ENCODE measurements at places on chromosomes 6 and 20. TPM values are rescaled to one million over a fixed set of nuclear protein-coding genes. Genes with fewer than 3 reads are reported as not detected.
A peak's percentile ranks its signal among the peaks of the same experiment; 100 is the strongest.

The TAP1 gene
- 79.2 TPM for total RNA-seq

The SEL1L2 gene
- total RNA-seq = not detected

The ENPP5 gene
- total RNA-seq = 1.4 TPM

The SLC17A2 gene
- not detected for total RNA-seq

The CDH26 gene
- 1.2 TPM for total RNA-seq

- DNase-seq = no peak
Observed at GRCh38 chr6:127844529-127844928, 56.3 kb downstream of the THEMIS start.

DNA sequence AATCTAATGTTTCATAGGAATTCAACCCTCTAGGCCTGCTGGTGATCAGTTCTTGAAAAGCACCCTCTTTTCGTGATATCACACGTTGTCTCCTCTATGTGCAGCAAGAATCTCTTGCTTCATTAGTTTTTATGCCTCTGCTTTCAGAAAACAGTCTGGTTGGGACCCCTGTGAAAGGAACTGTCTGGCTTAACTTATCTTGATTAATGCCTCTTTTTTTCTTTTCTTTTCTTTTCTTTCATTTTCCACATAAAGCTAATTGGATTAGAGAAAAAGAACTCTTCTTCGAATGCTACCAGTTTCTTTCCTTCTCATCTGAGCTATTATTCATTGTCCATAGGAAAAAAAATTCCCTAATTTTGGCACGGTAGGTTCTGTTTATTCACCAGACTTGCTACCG, 21.3 kb downstream of the ZNF311 start:
- no peak for DNase-seq

- no peak for DNase-seq
Observed at GRCh38 chr20:30484009-30484748, 773.3 kb upstream of the DEFB115 start.

DNA sequence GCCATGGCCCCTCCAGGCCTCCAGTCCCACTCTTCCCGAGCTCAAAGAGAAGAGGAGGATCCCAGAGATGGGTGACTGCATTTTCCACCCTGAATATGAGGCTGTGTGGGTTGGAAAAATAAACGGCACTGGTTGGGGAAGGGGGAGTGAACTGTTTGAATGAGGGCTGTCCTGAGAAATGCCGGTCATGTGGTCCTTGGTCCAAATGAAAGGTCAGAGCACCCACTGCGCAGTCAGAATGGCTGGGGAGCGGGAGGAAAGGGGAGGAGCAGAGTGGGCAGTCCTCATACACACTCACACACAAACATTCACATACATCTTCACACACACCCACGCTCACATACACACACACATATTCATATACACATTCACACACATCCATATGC, 83.1 kb downstream of the MRPL14 start:
- DNase-seq = no peak

DNA sequence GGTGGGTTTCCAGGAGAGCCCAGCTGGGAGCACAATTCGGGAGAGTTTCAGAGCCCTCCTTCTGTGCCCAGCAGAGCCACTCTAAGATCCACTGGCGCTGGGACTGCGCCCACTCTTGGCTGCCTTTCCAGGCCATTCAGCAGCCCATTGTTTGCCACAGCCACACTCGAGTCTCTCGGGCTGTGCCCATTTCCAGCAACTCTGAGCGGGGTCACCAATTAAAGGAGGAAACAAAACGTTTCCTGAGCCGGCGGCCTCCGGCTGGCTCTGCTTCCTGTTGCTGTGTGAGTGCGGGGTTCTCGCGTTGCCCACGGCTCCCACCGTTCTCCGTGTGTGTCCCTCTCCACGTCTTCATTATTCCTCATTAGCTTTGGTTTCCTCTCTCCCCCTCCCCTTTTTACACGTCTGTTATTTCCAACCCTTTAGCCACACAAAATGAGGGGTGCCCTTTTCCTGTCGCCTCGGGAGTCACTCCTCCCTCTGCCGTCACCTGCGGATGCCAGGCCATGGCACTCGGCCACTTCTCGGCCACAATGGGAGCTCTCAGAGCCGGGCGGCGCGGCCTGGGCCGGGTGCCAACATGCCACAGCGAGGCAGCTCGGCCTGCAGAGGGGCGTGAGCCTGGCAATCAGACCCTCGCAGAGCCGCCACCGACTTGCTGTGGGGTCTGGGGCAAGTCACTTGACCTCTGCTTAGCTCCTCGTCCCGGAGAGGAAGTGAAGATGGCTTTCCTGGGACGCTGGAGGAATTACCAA, 94.3 kb upstream of the NKX2-2 start:
- no peak for DNase-seq

DNA sequence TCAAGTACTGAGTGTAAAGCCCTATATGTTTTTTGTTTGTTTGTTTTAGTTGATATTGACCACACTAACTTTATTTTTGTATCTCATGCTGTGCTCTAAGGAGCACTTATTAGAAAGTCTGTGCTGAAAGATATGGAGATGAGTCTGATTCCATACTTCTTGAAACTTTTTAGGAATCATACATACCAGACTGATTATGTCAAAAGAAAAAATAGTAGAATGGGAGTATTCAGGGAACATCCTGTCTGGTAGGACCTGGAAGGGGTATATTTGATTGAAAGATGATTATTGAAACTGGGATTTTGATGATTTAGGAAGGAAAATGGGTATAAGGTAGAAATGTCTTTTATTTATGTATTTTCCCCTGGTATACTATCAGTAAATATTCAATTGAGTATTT, 111.4 kb downstream of the QKI start:
- peak; percentile 37 for DNase-seq

DNA sequence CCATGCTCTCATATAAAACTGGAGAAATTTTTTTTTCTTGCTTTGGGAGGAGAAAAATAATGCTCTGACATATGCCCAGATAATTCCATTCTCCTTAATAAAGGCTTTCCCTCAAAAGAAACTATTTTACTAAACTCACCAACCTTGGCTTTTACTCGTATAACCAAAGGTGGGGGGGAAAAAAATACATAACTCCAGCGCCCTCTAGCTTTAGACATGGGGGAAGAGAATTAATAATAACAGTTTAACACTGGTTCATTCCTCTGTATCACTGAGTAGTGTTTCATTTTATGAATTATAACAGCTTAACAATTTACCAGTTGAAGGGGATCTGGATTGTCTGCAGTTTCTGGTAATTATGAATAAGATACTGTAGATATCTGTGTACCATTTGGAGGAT, 1226.1 kb downstream of the GRIK2 start:
- DNase-seq = no peak

The STMND1 gene
- total RNA-seq = not detected

DNA sequence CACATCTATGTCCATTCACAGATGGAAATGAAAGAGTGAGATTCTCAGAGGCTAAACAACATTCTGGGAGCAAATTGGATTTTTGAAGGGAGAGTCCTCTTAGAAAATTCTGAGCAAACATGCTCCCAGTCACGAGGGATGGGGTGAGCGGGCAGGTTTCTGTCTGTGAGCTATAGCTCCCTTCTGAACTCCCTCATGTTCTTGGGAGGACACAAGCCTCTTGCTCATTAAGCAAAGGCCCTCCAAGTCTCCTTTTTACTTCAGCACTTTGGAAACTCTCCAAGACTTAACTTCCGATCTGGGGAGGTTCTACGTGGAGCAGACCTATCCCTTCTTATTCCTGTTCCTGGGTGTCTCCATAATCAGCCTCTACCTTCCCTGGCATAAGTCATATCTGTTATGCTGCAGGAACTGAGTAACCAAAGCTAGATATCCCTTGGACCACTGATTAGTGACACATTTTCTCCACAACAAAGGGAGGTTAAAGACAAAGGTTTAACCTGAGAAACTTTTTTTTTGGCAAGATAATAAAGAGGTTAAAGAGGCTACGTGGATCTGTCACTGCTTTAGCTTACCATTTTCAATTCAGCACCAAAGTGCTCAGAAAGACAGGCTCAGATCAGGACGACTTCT, 33.0 kb upstream of the SMIM29 start:
- DNase-seq = no peak

The FUT9 gene
- total RNA-seq = not detected

- no peak for DNase-seq
Observed at GRCh38 chr6:69863766-69864165, 2.6 kb upstream of the COL19A1 start.

- DNase-seq = no peak
Observed at GRCh38 chr6:19033683-19034082, 646.5 kb downstream of the RNF144B start.

DNA sequence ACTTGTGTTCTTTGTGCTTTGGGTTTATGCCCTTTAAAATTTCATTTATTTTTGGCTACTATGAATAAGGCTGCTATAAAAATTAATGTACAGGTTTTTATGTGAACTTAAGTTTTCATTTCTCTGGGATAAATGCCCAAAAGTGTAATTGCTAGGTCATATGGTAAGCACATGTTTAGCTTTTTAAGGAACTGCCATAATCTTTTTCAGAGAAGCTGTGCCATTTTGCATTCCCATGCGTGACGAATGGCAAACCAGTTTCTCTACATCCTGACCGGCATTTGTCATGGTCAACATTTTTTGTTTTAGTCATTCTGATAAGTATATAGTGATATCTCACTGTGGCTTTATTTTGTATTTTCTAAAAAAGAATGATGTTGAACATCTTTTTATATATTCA, 236.0 kb upstream of the SGK1 start:
- no peak for DNase-seq

GRCh38 chr6:159104931-159105330, 60.1 kb upstream of the TAGAP start:
- DNase-seq = peak; percentile 74

GRCh38 chr6:152959333-152959732, 23.5 kb downstream of the FBXO5 start:
- DNase-seq = no peak

The CPXM1 gene
- not detected for total RNA-seq

- DNase-seq = no peak
Observed at GRCh38 chr6:142485256-142485655, 183.4 kb downstream of the ADGRG6 start.

DNA sequence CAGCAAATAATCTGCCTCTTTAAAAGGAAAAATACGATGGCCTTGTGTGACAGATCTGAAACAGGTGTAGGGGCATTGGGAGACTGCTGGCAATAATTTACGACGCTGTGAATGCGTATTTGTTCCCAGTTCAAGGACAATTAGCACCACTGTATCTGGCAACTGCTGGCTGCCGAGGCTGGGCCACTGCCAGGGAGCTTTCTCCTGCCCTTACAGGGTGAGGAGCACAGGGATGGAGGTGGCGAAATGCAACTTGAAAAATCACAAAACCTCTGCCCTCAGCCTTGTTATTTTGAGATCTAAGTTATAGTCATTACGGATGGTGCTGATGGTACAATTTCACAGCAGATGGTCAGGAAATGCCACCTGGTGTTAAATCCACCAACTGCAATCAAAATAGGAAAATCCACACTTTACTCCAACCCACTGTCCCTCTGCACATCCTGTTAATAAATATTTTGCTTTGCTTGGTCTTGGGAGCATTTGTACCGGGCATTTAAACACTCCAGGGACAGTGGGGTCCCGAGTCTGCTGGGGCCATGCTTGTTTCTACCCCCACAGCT, 6.4 kb downstream of the MYLK4 start:
- DNase-seq = no peak

GRCh38 chr6:43101497-43101896, 25.4 kb downstream of the PTK7 start:
- DNase-seq = no peak

GRCh38 chr6:68633281-68633971, 1.7 kb upstream of the ADGRB3 start:
- DNase-seq = no peak

- no peak for DNase-seq
Observed at GRCh38 chr6:143401068-143401446, 49.4 kb downstream of the ADAT2 start.

The PSORS1C1 gene
- 7.4 TPM for total RNA-seq
